ENCODE measurements at places on chromosomes 5 and 9.
A peak's percentile ranks its signal among the peaks of the same experiment; 100 is the strongest.

- DNase-seq, result no peak
Measured at GRCh38 chr9:86624630-86625029, 270.4 kb upstream of the TUT7 start.

DNA sequence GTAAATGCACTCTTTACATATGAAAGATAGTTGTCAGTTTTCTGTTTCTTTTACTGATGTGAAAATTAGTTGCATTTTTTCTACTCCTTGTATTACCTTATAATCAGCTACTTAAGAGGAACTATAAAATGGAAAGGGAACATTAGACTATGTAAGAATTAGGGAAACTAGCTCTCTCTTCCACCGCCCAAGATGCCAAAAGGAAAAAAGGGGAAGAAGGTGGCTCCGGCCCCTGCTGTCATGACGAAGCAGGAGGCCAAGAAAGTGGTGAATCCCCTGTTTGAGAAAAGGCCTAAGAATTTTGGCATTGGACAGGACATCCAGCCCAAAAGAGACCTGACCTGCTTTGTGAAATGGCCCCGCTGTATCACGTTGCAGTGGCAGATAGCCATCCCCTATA, 15.2 kb upstream of the HOMER1 start:
- DNase-seq, result no peak

DNA sequence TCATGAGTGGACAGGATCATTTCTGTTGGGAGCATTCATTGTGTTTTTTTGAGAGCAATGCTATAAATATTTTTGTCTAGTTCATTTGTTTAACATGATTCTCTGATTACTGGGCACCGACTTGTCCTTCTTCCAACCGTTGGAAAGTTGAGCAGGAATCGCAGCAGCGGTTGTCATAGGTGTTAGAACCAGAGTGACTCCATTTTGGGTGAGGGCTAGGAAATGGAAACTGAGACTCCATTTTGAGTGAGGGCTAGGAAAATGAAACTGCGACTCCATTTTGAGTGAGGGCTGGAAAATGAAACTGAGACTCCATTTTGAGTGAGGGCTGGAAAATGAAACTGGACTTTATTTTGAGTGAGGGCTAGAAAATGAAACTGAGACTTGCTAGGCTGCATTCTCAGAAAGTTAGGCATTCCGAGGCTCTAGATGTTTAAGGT, 100.6 kb downstream of the ICE1 start:
- no peak for DNase-seq

GRCh38 chr5:105554568-105555169, 1992.1 kb upstream of the NUDT12 start:
- DNase-seq, result no peak

DNA sequence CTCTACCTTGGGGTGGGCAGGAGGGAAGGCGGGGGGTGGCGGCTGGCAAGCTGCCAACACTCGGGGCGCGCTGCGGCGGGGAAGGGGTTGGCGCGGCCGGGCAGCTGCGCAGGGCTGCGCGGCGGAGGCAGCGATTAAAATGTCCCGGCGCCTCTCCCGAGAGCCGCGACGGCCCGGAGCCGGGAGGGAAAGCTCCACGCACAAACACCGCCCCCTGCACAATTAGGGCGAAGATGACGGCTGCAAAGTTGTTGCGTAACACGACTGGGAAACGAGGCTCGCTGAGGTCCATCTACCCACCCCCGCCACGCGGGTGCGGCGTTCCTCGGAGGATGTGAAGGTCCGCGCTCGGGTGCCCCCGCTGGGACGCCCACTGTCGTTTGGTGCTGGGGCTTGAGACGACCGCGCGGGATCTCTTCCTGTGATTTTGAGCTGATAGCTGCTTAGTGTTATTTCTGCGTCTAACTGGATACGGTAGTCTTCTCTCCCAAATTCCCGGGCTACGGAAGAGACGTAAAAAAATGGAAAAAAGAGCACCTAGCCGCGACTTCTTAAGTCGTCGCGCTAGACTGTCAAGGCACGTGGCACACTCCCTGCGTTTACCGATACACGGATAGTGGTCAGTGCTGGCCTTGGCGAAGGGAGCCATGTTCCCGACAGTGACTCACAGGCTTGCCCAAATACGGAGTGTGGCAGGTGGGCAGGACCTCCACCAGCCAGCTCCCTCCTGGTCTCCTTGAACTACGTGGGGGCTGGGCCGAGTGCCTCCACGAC, 958 bp upstream of the NFIL3 start:
- DNase-seq, result peak; percentile 56

- DNase-seq, result no peak
Measured at GRCh38 chr9:111961575-111961974, 65.0 kb downstream of the UGCG start.

GRCh38 chr5:8773046-8773615, 772.7 kb downstream of the SEMA5A start:
- DNase-seq, result no peak

- no peak for DNase-seq
Measured at GRCh38 chr9:112508377-112508776, 21.8 kb downstream of the KIAA1958 start.

DNA sequence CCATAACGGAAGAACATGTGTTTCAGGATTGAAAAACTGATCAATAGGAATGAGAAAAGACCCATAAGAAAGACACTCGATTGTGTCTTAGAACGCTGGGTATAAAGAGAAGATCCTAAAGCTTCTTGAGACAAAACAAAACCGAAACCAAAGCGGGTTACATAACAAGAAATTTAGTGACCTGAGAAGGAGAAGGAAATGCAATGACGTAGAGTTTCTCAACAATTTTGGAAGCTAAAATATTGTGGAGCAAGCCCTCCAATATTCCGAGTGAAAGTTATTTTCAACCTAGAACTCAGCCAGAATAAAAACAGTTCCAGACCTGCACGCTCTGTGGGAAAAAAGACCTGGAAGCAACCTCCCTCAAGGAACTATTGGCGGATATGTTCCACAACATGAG, 81.9 kb upstream of the FREM1 start:
- DNase-seq, result no peak

DNA sequence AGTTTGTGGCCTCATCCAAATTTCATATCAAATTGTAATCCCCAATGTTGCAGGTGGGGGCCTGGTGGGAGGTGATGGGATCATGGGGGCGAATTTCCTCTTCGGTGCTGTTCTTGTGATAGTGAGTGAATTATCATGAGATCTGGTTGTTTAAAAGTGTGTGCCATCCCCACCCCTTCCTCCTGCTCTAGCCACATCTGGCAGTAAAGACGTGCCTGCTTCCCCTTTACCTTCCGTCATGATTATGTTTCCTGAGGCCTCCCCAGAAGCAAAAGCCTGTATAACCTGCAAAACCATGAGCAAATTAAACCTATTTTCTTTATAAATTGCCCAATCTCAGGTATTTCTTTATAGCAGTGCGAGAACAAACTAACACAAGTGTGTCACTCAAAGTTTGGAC, 71.0 kb upstream of the MOCS2 start:
- DNase-seq, result no peak

GRCh38 chr5:141692919-141693725, 11.1 kb upstream of the ARAP3 start:
- DNase-seq, result no peak

DNA sequence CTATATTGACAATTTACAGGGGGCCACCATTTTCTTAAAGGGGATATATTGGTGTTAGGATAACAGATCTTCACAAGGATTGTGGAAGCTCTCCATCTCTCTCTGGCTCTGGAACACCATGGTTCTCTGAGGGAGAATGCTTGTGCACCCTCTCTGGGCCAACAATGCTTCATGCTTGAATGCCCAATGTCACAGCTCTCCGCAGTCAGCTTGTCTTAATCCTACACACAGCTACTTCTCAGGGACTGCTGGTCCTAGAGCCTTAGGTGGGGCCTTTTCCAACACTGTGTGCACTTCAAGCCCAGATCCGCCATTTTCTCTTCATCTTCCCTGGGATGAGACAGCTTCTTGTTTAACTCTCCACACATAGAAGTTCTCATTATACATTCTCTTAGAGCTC, 6.9 kb upstream of the PDLIM4 start:
- no peak for DNase-seq

DNA sequence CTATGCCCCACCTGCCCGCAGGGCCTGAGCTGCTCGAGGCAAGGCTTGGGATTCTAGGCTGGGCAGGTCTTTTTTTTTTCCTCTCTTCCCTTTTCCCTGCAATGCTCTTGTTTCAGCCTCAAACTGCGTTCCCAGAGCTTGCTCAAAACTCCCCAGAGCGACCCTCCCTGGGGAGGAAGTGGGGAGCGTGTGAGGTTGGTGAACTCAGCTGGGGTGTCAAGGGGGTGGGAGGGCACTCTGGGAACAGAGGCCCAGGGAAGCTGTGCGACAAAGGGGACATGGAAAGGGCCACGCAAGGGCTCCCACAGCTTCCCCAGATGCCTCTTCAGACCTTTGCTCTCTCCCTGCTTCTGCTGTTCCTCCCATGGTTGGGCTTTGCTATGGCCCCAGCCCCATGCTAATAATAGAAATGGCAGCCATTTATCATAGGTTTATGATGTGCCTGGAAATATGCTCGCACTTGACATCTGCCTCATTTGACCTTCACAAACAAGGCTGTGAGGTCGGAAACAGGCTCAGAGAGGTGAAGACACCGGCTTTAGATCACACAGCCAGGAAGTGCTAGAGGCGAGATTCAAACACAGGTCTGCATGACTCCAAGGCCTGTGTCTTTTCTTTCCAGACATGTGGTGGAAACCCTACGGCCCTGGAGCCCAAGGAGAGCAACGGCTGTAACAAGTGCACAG, 40.9 kb upstream of the IL17B start:
- no peak for DNase-seq

- no peak for DNase-seq
Measured at GRCh38 chr5:132629230-132629944, 28.6 kb upstream of the IL13 start.

GRCh38 chr9:28179893-28180292, 606.6 kb upstream of the C9orf72 start:
- DNase-seq, result no peak

DNA sequence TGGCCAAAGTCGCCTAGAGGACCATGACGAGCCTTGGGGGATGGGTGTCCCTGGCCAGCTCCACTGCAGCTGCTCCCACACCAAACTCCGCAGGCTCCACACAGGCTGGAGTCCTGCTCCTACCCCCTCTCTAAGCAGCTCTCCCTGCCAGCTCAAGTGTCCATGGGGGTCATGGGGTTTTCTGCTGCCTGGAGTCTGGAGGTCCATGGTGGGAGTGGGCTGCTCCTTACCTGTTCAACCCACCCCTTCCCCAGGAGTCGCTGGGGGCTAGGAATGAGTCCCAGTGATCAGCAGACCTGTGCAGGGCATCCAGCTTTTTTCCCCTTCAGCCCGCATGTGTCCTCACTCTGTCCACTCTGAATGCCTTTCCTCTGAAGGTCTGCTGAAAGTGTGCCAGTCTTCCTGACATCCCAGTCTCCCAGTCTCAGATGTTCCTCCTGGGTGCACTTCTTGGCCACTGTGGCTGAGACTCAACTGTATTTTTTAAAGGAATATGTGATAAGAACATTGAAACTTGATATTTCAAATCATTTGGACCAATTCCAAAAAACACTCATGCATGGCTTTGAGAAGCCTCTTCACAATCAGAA, 261.3 kb upstream of the ANKH start:
- DNase-seq, result no peak

DNA sequence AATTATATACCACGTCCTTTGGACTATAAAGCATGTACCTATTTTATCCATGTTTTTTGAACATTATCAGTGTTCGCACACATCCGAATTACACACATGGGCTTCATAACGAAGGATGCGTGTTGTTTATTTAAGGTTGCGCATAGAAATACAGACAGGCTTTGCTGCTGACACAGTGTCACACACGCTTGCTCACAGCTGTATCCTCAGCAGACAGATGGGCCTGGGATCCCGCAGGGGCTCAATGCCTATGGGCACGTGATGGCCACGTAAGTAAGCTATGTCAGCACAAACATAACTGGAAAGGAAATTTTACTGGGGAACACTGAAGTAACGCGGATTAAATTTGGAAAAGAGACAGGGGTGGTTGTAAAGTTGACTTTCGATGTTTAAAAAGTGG, 76.6 kb downstream of the OTULIN start:
- peak; percentile 86 for DNase-seq

DNA sequence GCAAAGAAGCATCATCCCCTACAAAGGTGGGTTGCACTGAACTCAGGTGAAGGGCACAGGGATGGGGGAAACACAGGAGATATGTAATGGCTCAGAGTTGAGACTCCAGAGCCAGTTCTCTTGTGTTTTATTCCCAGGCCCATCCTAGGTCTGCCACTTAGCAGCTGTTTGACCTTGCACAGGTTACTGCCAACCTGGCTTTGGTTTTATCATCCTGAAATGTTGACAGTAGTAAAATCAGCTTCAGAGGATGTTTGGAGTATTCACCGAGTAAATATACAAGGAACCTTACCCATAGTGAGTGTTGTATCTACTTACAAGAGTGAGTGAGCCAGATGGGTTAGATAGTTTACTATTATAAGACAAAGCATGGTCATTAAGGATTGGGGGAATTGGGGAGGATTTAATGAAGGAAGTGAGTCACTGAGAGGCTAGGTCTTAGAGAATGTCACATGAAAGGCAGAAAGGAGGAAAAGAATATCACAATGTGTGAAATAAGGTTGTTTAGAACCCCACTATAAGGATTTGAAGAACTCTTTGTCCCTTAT, 141.3 kb downstream of the MAN2A1 start:
- no peak for DNase-seq

DNA sequence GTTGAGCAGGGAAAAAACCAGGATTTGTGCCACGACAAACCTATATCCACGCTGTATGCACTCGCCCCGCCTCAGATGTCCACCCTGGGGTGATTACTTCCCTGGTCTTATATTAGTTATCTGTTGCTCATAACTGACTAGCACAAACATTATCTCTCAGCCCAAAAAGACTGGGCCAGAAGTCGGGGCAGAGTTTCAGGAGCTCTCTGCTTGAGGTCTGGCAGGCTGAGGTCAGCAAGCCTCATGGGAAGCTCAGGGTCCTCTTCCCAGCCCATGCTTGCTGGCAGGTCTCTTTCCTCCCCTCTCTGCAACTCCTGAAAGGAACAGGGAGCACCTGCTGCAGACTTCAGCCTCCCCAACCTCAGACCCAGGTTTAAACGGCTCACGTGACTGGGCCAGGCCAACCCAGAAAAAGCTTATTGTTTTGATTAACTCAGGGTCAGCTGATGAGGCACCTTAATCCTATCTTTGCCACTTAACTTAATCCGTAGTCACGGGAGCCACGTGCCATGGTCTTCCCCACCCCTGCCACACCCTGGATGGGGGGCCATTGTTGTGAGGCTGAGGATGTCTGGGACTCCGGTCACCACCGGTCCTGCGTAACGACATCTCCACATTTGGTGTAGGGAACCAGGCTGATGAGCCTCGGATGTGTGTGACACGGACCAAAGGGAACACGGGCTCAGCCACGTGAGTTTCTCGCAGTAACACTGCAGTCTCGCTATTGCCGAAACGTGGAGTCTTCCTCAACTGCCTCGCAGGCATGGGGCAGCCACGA, 123.7 kb upstream of the IRX4 start:
- DNase-seq, result no peak

DNA sequence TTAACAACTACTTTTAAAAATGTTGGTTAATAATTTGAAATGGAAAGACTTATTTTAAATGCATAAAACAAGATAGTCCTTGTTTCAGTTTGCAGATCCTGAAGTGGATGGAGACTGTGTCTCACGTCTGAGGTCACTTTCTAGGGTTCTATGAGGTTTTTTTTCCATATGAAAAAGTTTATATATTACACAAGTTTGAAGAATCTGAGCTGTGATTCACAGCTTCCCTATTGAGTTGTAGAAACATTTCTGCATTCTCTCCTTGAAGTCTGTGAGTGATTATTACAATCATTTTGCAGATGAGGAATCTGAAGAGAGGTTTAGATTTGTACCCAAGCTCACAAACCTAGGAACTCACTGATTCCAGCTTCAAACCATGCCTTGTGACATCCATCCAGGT, 442.5 kb upstream of the KLF4 start:
- DNase-seq, result no peak

GRCh38 chr9:98678244-98678842, 30.4 kb downstream of the GABBR2 start:
- peak; percentile 45 for DNase-seq

- no peak for DNase-seq
Measured at GRCh38 chr5:164555809-164556208, 1050.4 kb downstream of the MAT2B start.

All from glutamatergic neuron (in vitro differentiated cells).